ENCODE measurements at places on chromosomes 2 and 18.

DNA sequence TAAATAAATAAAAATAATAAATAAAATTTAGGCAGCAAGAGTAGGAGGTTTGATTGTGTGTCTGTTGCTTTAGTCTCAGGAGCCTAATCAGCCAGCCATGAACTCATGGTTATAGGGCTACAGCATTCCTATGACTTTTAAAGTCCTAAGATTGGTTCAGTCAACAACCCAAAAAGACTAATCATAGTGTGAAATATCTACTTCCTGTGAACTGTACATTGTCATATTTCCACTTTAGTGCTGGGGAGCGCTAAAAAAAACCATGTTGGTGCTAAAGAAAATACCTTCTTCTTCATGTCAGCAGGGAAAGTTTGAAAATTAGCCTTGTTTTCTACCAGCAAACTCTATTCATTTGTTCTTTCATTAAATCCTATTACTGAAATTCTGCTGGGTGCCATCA is 521.6 kb downstream of the RNF144A start:
- no peak for DNase-seq

- DNase-seq = no peak
Measured at GRCh38 chr2:33130544-33130943, 183.8 kb downstream of the LTBP1 start.

GRCh38 chr2:226892729-226893128 is 56.9 kb downstream of the RHBDD1 start:
- no peak for DNase-seq

- DNase-seq = no peak
Measured at GRCh38 chr2:233079953-233080835, 20.1 kb downstream of the INPP5D start.

DNA sequence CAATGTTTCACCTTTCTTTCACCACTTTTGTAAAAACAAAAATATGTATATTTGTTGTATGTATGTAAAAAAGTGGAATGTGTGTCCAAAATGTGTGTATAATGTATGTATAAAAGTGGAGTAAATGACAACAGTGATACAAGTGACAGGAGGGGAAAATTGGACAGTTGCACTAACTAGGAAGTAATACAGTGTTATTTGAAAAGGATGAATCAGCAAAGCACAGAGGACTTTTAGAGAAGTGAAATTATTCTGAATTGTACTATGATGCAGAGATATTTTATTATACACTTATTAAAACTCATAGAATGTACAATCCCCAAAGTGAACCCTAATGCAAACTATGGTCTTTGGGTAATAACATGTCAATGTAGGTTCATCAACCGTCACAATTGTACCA is 331.3 kb upstream of the CNTNAP5 start:
- DNase-seq = no peak

GRCh38 chr2:88540346-88540745 is 86.9 kb downstream of the EIF2AK3 start:
- DNase-seq = no peak

GRCh38 chr2:130264046-130264445 is 65.8 kb upstream of the TUBA3E start:
- no peak for DNase-seq

- DNase-seq = peak; percentile 58
Measured at GRCh38 chr2:41400088-41400665, 647.6 kb upstream of the PKDCC start.

DNA sequence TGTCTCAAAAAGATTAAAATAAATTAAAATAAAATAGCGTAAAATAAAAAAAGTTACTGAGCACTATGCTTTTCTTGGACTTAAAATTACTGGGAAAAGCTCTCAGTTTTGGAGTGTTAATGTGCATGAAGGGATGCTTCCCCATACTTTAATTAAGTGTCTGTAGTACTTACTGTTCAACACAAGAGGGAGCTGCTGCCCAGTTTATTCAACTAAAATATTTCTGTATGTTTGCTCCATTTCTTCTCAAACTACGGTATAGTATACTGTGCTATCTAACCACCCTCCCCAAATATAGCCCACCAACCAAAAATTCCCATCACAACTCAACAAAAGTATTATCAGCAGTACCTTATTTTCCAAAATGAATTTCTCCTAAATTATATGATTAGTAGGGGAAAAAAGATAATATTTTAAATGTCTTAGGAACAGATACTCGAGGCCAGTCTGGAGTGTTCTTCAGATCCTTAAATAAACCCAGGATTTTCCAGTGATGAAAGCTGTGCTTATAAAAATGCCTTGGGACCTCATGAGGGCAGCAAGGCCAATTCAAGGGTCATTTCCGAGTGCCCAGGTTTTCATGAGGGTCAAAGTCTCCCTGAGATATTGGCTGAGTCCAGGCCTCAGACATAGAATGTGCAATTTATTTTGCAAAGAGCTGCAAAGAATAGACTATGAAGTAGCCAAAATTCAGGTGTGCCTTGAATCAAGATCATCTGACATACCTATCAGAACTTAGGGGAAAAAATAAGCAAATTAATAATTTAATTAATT is 64.1 kb downstream of the CHRNA1 start:
- peak; percentile 67 for DNase-seq

DNA sequence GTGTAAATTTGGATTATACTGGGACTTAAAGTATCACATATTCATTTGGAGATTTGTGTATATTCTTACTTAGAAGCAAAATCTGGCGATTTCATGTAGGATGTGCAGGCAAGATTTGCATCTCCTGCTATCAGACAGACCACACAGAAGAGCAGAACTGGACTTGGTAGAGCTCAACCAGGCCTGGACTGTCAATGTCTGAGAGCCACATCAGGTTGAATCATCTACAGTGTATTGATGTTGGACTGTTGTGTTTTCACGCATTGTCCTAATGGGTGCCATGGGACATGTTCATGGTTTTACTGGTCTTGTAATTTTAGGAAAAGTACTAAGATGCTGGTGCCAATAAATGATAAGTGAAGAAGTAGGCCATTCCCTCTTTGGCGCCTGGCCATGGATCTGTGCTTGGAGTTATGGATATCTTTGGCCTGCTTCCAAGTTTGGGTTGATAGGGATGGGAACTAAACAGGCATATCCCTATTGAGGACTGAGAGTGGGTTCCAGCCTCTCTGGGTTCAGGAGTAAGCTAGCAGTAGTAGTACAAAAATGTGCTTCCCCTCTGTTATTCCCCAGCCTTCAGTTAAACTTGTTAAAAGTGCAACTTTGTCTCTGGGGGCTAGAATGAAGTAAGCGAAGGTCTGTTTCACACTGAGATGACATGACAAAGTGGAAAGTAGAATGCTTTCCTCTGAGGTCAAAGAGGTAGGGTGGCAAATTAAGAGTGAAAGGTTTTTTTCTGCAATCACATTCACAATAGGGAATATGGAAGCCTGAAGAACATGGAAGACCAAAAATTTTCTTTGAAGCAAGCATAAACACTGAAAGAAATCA is 49.2 kb upstream of the NEMP2 start:
- DNase-seq = no peak

DNA sequence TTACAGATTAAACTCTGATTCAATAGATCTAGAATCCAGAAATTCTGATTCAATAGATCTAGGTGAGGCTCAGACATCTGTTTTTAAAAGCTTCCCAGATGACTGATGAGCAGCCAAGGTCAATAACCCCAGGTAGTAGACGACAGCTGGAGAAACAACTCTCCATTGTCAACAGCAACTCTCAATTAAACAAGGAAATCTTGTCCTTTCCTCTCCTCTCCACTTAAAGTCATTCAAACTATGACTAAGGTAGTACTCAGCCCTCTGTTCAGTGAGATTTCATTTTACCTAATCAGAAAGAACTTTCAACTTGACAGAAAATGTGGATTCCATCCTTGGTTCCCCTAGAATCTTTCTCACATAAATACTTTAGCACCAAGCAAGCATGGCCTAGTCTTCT is 94.6 kb upstream of the SCG2 start:
- no peak for DNase-seq

- DNase-seq = no peak
Measured at GRCh38 chr2:219392754-219393153, 5.0 kb upstream of the DNPEP start.

- no peak for DNase-seq
Measured at GRCh38 chr2:119756837-119757236, 2.9 kb upstream of the PTPN4 start.

GRCh38 chr2:154776825-154777224 is 78.3 kb downstream of the KCNJ3 start:
- no peak for DNase-seq

DNA sequence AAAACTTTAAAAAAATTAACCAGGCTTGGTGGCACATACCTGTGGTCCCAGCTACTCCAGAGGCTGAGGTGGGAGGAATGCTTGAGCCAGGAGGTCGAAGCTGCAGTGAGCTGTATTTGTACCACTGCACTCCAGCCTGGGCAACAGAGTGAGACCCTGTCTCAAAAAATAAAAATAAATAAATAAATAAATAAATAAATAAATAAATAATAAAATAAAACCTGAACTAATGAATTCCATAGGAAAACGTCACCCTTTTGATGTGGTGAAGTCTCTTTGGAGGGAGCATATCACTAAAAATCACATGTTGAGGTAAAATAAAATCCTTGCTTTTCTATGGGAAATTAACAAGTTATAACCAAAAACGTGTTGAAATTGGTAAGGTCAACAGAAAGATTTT is 29.6 kb upstream of the ITGAV start:
- DNase-seq = no peak

- DNase-seq = peak; percentile 97
Measured at GRCh38 chr2:54803783-54804751, 80.6 kb downstream of the EML6 start.

GRCh38 chr2:145065342-145065741 is 545.4 kb upstream of the ZEB2 start:
- no peak for DNase-seq

- no peak for DNase-seq
Measured at GRCh38 chr2:228581731-228582130, 400.2 kb upstream of the SPHKAP start.

GRCh38 chr2:65722028-65722778 is 289.8 kb upstream of the SPRED2 start:
- peak; percentile 57 for DNase-seq

GRCh38 chr18:9915291-9916076 is 1.7 kb downstream of the VAPA start:
- DNase-seq = no peak

GRCh38 chr2:233094614-233095013 is 34.5 kb downstream of the INPP5D start:
- no peak for DNase-seq

GRCh38 chr18:805755-806110 is 6.3 kb downstream of the YES1 start:
- DNase-seq = no peak

DNA sequence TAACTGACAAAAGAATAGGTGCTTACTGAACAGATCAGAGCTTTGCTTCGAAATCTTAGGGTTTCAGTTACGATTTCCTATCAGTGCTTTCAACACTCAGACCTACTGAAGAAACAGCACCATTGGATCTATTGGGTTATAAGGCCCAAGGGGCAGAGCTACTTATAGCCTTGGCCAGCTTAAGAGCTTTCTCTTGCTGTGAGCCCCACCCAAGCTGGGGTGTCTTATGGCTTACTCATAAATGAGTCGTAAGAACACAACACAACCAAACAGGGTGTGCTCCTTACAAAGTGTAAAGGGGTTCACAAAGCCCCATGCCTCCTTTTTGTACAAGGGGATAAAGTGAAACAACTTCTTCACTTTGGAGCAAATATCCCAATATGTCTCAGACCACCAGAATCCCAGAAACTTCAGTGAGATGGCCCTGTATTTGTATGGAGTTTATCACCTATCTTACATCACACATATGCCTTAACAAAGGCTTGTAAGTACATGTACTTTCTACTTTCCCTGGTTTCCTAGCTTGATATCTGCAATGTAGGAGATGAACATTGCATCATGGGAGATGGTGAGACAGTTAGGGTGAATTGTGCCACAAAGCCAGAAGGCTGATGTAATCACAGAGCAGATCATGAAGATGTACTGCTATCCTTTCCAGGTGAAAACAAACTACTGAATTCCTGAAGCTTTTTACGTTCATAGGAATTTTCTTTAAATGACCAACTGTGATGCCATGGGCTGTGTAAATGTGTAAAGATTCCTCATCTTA is 115.5 kb upstream of the GLI2 start:
- no peak for DNase-seq

DNA sequence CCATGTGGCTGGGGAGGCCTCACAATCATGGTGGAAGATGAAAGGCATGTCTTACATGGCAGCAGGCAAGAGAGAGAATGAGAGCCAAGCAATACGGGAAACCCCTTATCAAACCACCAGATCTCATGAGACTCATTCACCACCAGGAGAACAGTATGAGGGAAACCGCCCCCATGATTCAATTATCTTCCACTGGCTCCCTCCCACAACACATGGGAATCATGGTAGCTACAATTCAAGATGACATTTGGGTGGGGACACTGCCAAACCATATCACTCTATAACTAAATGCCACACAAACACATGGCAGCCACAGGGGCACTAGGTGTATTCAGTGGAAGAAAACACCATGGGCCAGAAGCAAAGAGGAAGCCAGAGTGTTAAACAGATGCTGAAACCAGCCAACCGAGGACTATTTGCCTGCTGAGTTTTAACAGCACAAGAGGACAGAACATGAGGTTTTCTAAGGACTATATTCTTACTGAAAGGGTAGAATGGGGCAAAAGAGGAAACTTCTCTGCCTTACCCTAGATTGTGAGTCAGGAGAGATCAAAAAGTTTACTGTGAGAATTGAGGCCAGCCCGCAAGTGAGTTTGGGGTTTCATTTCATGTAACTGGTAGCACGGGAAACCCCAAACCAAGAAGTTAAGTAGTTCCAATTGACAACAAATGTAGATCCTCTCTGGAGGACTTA is 49.2 kb downstream of the SIGLEC15 start:
- no peak for DNase-seq

DNA sequence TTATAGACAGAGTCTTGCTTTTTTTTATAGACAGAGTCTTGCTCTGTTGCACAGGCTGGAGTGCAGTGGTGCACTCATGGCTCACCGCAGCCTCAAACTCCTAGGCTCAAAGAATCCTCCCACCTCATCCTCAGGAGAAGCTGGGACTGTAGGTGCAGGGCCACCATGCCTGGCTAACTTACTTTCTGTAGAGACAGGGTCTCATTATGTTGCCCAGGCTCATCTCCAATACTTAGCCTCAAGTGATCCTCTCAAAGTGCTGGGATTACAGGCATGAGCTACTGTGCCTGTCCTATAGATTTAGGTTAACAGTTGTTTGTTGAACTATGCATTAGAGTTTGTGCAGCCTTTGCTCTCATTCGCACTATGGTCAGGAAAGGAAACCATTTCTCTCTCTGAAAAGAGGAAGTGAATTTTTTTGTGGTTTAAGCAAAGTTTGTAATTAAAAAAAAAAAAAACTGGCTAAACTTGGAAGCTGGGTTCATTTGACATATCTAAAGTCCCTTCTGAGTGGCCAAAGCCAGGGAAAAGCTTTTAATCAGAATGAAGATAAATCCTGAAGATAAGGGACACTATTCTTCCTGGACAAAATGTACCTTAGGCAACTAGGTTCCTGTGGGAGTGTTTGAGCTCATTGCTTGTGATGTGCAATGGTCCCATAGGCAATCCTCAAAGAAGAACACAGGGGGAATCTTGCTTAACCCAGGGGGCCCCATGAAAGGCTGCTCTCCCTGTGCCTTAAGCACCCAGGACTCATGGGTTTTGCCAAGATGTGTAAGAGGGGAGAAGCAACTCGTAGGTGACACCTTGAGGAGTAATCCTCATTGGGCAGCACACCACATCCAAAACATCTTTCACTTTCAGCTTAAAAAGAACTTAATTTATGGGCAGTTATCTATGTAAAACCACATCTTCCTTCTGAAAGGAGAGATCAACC is 201.7 kb downstream of the MREG start:
- no peak for DNase-seq

GRCh38 chr18:13555192-13555591 is 171.2 kb downstream of the FAM210A start:
- DNase-seq = no peak

- no peak for DNase-seq
Measured at GRCh38 chr2:72004201-72004915, 143.3 kb downstream of the CYP26B1 start.
